ENCODE measurements at places on chromosomes 16 and 17.
A peak's percentile ranks its signal among the peaks of the same experiment; 100 is the strongest.

DNA sequence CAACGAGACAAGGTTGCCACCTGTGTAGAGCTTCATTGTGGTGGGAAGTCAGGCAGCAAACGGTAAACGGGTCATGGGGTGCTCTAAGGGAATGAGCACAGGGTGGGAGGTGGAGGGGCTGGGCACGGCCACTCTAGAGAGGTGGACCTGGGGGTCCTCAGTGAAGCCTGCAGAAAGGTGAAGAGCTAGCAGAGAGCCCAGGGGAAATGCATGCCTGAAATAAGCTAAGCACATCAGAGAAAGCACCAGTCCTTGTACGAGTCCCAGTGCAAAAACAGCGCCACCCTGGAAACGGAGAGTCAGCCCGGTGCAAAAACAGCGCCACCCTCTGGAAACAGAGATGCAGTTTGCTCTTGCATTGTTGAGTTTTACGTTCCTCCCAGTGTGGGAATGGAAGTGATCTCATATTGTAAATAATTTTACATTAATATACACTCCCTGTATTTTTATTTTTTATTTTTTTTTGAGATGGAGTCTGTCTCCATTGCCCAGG, 65.0 kb downstream of the TBC1D16 start:
- DNase-seq = no peak

GRCh38 chr16:86634292-86634691, 55.9 kb downstream of the FOXL1 start:
- DNase-seq = no peak

- DNase-seq = no peak
Measured at GRCh38 chr16:23907457-23907902, 71.7 kb downstream of the PRKCB start.

DNA sequence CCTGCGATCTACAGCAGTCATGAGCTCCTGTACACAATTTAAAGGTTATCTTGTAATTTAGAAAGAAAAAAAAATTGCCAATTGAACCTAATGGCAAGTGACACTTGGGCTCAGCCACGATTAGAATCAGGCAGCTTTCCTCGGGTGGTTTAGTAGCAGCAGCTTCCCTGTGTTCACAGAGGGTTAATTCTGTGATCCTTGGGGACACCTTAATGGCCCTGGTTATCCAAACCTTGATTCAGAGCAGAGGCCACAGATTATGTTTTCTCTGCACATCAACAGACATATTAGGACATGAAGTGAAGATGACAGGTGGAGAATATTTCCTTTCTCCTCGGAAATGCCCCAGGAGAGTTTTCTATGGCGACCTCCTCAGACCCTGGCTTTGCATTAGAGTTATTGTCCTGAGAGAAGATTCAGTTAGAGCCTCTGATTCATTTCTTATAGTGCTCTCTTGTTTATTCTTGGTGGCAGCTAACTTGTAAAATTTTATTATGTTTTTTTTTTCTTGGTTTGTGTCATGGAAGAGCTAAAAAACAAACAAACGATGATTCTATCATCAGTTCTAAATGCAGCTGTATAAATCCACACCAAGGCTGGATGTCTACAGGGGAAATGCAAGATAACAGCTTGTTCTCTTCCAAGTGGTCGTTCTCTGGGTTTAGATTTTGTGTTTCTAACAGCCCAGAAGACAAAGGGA, 351.2 kb upstream of the DYNLRB2 start:
- no peak for DNase-seq

GRCh38 chr17:50471009-50471905, 2.6 kb upstream of the CHAD start:
- DNase-seq = no peak

DNA sequence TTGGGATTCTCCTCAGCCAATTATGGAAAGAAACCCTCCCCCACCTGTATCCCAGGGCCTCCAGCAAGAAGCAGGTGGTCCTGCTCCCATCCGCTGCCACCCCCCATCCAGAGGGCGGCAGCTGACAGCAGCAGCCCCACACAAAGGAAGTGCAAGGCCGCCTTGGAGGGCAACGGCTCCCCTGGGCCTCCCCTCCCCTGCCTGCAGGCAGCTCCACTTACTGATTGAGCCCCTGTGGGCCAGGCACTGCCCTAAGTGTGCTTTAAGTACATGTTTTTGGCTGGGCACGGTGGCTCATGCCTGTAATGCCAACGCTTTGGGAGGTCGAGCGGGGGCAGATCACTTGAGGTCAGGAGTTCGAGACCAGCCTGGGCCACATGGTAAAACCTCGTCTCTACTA, 257.6 kb downstream of the PARN start:
- no peak for DNase-seq

GRCh38 chr16:50193594-50193993, 40.5 kb downstream of the TENT4B start:
- no peak for DNase-seq

DNA sequence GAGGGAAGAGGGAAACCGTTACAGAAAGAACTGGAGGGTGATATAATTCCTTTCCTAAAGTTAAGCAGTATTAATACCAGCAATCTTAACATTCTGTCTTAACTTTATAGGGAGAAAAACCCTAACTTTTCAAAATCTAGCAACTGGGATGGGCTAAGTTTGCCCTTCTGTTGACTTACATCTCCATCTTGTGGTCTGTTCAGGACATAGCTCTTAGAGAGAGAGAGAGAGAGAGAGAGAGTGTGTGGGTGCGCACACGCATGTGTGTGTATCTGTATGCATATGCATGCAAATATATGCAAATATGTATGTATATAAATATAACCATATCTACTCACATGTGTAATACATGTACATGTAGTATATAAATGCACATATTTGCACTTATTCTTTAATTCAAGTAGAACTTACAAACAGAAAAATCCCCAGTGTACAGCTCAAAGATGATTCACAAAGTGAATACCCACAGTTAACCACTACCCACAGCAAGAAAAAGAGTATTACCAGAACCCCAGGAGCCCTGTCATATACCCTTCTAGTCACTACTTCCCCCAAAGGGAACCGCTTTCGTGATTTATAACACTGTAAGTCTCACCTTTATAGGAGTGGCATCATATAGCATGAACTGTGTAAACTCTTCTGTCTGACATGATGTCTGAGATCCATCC, 46.5 kb downstream of the STX8 start:
- DNase-seq = no peak

- DNase-seq = no peak
Measured at GRCh38 chr17:27579897-27580321, 51.1 kb upstream of the LGALS9 start.

DNA sequence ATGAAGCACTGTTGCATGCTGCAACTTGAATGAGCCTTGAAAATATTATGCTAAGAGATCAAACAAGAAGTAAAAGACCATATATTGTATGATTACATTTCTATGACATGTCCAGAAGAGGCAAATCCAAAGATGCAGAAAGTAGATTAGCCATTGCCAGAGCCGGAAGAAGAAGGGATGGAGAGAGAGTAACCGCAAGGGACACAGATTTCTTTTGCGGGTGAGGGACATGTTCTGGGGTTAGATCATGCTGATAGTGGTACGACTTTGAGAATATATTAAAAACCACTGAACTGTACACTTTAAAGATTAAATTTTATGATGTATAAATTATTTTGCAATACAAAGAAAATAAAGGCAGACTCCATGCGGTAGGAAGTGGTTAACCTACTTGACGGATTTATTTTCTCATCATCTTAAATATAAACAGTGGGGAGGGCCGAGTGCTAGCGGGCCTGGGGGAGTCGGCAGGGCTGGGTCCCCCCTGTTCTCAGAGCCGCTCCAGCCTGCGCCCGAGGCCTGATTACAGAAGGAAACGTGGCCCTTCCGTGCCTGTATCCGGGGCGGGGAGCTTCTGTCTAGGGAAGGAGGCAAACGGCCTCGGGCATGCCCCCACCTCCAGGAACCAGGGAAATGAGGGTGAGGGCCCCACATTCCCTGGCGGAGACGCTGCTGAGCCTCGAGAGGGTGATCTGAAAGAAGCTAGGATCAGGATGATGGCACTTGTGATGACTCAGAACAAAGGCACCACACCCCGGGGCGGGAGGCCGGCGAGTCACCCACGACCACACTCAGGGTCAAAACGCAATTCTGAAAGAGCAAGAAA, 48.0 kb downstream of the SHCBP1 start:
- no peak for DNase-seq

GRCh38 chr17:38449364-38449763, 21.1 kb downstream of the ARHGAP23 start:
- no peak for DNase-seq

DNA sequence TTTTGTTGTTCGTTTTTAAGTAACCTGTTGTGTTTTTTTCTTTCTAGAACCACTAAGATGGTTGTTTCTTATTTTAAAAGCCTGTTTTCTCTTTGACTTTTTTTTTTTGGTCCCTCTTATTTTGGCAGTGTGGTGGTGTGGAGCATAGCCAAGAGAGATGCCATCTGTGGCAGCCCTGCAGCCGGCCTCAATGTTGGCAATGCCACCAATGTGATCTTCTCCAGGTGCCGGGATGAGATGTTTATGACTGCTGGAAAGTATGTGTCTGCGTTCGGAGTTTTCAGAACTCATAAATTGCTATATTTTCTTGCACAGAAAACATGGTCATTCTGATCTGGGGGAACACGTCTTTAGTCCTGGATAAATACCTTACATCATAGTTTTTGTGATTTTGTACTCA, 17.6 kb downstream of the CFAP52 start:
- DNase-seq = no peak

DNA sequence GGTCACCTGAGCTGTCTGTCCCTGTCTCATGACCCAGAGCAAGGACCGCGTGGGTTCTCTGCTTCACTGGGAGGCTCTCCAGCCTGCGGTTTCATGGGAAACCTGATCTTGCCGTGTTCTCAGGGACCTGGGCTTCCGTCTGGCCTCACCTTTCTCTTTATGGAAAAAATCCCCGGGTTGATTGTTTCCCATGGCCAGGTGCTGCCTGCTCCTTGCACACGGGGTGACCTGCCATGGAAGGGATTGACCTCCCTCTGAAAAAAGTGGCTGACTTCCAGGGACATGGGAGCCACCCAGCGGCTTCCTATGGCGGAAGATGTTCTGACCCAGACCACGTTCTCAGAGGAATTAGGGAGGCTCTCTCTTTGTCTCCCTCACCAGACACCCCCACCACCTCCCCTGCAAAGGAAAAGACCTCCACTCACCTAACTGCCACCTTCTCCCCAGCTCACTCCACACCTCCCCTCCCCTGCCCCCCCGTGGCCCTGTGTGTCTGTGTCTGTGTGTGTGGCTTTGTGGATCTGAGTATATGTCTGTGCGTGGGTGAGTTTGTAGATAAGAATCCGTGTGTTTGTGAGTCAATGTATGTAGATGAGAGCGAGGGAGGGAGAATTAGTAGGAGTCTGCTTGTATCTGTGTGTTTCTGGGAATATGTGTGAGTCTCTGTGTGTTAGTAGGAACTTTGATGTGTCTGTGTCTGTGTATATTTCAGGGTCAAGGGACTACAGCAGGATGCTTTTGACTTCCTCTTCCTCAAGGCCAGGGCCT, 154.6 kb downstream of the NTN1 start:
- no peak for DNase-seq

GRCh38 chr16:31453255-31454204, 5.8 kb upstream of the ARMC5 start:
- no peak for DNase-seq

DNA sequence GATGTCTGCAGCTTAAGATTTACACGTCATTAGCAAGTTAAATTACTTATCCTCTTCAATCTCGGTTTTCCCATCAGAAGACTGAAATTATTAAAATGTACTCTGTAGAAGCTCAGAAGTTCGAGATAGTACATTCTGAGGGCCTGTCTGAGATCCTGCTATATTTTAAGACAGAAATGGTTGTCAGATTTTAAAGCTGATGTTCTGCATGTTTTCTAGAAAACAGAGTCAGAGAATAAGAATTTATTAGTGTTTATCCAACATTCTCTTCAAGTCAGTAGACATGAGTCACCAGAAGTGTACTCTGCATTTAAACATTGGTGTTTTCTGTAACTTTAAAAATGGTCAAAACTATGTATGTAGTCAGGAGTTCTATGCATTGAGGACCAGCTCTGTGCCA, 155.2 kb upstream of the MYOCD start:
- no peak for DNase-seq

GRCh38 chr16:58582133-58582532, 47.5 kb downstream of the CNOT1 start:
- DNase-seq = no peak

- no peak for DNase-seq
Measured at GRCh38 chr17:75499313-75500022, 15.9 kb downstream of the CASKIN2 start.

- no peak for DNase-seq
Measured at GRCh38 chr16:81876273-81876900, 97.3 kb downstream of the PLCG2 start.

DNA sequence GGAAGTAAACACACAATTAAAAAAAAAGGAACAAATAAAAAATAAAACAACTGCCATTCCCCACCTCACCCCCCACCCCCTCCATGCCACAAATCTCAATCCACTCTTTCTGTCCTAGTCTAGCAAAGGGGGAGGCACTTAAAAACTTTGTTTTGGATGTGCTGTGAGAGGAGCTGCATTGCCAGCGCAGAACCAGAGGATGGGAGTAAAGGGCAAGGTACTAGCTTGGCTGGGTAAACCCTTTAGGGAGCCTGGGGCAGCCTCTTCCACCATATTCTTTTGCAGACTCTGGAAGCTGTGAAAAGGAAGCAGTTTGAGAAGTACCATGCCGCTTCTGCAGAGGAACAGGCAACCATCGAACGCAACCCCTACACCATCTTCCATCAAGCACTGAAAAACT, 1.4 kb downstream of the MRPS7 start:
- DNase-seq = no peak

- no peak for DNase-seq
Measured at GRCh38 chr17:42159796-42160530, 5.2 kb upstream of the RAB5C start.

DNA sequence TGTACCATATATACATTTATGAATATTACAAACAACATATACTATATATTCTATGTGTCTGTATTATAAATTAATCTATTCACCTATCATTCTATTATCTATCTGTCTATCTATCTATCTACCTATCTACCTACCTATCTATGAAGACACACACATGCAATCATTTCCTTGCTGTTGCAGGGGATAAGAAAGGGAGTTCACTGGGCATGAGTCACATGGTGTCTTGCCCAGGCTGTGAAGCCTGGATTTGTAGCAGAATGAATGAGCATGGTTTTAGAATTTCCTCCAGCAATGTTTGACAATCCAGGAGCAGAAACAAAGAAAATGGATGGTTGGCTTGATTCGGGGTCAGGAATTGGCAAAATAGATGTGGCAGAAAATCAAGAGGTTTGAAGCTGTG, 23.2 kb upstream of the FAM20A start:
- DNase-seq = no peak

- peak; percentile 81 for DNase-seq
Measured at GRCh38 chr16:720447-720989, 428 bp upstream of the ANTKMT start.

DNA sequence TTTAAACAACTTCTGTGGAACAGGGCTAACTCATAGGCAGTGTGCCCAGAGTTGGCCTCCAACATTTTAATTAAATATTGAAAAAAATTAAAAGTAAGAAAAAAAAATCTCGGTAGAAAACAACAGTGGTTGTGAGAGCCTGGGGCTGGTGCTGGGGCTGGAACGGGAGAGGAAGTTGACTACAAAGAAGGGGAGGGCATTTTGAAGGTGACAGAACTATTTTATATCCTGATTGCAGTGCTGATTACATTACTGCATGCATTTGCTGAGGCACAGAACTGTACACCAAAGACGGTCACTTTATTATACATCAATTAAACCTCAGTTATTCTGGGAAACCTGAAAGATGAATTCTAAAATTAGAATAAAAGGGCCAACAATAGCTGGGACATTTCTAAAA, 142.5 kb downstream of the PARN start:
- no peak for DNase-seq
